Stimulated activated CD4-positive, alpha-beta T cell treated with anti-CD3 and anti-CD28 coated beads, Interleukin-15, amount 100 ng/mL, for 1 hour (primary cell): ENCODE measurements at places on chromosomes 12 and 14.

DNA sequence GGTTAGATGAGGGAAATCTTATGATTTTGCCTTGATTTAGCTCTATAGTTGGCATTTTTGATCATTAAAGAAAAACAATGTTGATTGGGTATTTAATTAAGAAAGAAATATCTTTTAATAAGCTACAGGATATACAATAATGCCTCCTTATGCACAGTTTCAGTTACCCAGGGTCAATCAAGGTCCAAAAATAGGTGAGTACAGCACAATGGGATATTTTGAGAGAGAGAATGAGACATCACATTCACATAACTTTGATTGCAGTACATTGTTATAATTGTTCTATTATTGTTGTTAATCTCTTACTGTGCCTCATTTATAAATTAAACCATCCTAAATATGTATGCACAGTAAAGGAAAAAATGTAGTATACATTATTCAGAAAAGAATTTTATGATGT is 102.2 kb downstream of the MYF5 start:
- no peak for DNase-seq

- DNase-seq: no peak
Observed at GRCh38 chr14:95961481-95961880, 77.7 kb upstream of the C14orf132 start.

DNA sequence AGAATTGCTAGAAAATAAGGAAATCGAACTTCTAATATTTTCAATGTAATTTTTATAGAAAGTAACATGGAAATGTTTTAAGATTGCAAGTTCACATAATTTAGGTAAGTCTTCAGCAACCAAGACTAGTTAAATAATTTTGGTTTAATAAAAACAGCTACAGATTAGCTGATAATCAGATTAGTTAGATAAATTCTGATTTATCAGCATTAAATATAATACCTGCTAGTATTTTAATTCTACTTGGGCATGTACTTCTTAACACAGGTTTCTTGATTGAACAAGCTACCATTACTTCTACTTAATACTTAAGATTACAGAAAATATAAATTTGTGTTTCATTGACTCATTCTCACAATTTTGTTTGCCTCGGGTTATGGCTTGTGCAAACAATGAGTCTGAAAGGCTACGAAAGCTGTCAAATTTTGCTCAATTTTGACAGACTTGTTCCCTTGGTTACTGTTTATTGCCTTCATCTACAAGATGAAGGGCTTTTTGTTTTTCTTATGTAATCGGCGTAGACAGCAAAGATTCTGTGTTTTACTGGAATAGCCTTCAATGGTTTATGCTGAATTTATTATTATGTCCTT is 116.1 kb upstream of the NUDT4 start:
- DNase-seq: no peak

DNA sequence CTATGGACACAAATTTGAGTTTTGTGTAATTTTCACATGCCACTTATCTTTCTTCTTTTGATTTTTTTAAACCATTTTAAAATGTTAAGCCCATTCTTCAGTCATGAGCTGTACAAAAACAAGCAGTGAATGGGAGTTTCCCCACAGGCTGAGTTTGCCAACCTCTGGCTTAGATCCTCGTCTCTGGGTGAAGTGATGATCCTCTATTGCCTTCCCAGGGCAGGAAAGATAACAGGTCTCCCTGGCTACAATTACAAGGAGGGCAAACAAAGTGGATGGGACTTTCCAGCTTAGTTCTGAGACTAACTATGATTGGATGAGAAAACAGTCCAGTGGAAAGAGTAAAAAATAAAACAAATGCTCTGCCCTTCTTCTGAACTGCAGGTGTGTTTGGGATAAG is 203.7 kb downstream of the SPTSSA start:
- DNase-seq: no peak

- DNase-seq: no peak
Observed at GRCh38 chr12:690466-690865, 27.2 kb upstream of the NINJ2 start.

GRCh38 chr14:96705422-96706092 is 91.6 kb upstream of the VRK1 start:
- DNase-seq: no peak

- no peak for DNase-seq
Observed at GRCh38 chr12:66309606-66310005, 7.3 kb downstream of the HELB start.

DNA sequence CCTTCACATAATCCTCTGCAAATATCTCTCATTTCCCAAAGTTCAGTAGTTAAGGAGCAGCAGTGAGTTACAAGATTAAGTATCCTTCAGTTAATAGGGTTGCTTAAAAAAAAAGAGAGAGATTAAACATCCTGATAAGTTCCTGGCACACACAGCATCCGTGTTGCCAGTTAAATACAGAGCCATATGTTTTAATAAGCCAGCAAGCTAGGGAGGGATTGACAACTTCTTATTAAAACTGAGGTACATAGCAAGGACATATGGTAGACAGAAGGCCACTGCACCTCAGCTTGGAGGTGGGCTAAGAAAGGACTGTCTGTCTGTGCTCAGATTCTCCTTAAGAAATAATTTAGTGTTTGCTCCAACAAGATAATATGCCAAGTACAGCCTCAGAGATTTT is 9.6 kb upstream of the TMEM30B start:
- no peak for DNase-seq

- DNase-seq: no peak
Observed at GRCh38 chr14:38915125-38915524, 187.9 kb downstream of the SEC23A start.

- DNase-seq: no peak
Observed at GRCh38 chr12:123468786-123469185, 10.8 kb downstream of the SNRNP35 start.

DNA sequence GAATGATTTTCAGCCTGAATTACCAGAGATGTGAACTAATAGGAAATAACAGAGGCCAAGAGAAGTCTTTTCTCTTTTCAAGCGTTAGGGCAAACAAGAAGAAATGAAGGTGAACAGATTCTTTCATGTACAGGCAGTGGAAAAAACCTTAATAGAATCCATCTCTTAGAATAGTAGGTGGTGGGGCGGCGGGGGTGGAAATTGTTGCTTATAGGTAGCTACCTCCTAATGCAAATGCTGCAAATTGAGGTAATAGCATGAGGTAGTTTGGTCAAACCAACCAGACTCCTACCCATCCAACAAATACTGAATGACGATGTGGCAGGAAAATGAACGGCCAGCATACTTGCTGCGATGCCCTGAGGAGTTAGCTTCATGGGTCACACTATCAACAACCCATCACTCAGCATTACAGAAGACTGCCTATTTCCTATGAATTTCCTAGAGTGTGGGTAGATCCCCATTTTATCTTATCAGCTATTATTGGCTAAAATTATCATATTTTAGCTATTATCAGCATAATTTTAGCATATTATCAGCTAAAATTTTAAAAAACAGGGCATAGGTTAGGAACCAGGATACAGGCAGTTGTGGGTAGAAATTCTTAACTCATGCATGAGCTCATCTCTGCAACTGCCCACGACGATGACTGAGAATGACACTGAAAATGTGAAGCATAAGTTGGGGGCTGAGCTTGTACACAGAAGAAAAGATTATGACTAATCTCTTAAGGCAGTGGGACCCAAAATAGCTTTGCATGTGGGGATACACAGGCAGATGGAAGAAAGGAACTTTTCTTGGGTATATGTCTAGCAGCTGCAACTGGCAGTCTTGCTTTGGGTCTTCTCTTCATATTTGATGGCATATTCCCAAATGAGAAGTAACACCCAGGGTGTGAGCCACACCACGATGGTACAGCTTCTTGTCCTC is 68.7 kb downstream of the NIN start:
- DNase-seq: no peak

DNA sequence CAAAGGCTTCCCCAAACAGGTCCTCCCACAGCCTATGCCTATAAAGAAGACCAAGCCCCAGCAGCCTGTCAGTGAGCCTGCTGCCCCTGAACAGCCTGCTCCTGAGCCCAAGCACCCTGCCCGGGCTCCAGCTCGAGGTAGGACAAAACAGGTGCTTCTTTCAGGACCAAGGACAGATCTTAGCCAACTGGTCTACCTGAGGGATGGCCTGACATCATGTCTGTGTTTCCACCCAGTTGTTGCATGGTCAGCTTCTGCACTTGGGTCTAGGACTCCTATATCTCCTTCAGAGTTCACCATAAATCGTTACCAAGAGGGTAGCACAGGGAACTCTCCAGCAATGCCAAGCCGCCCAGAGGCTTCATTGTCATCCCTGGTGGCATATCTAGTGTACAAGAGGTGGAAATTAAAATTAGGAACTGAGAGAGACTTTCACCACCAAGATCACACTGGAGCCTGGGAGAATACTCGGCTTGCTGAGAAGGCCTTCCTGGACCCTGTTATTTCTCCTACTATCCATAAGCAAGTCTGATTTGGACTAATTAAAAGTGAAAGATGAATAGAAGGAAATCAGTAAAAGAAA is 38.2 kb upstream of the OAS1 start:
- DNase-seq: no peak

DNA sequence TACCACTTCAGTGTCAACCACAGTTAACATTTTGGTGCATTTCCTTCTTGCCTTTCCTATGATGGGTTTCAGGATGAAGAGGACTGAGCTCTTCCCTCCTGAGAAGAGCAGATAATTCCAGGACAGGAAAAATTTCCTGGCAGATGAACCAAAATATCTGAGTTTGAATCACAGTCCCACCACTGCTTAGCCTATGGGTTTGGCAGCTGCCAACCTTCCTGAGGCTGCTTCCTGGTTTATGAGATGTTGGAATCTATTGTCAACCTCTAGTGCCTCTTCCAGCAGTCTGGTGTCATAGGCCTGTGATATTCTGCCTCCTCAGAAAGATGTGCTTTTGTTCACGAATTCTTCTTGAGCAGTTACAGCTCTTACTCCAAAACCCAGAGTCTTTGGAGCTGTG is 197.4 kb upstream of the FRMD6 start:
- DNase-seq: no peak

DNA sequence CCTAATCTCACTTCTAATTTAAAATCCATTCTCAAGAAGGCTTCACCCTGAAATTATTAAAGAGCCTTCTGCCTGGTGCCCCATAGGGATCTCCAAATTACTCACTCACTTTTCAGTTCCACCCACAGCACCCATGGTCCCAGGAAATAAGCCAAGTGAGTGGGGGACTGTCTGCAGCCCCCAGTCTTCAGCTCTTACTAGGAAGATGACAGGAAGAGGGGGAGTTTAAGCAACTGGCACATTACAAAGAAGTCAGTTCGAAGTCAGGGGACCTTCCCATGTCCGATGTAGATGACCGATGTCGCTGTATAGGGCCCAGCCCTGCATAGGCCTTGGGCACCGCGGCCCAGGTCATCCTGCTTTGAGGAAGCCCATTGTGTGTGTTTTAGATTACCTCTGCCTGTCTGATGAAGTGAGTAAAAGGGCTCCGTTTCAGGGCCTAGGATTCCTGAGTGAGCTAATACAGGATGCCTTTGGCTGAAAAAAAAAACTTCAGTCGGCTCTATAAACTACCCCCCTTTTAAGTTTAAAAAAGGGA is 1.9 kb downstream of the ACTN1 start:
- no peak for DNase-seq

DNA sequence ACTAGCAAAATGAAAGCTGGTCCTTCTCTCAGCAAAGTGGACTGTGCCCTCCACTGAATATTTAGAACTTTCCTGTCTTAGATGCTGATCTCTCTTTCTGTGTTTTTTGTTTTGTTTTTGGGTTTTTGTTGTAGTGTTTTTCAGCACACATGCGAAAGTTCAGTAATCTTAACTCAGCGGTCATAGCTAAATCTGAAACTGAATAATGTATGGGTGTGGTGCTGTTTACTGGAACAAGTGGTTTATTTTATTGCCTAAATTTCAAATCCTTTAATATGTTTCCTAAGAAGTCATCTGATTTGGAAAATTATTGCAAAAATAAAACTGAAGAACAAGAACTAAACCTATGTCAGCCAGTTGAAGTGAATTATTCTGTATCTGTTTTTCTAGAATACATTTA is 116.0 kb upstream of the LRIG3 start:
- no peak for DNase-seq

DNA sequence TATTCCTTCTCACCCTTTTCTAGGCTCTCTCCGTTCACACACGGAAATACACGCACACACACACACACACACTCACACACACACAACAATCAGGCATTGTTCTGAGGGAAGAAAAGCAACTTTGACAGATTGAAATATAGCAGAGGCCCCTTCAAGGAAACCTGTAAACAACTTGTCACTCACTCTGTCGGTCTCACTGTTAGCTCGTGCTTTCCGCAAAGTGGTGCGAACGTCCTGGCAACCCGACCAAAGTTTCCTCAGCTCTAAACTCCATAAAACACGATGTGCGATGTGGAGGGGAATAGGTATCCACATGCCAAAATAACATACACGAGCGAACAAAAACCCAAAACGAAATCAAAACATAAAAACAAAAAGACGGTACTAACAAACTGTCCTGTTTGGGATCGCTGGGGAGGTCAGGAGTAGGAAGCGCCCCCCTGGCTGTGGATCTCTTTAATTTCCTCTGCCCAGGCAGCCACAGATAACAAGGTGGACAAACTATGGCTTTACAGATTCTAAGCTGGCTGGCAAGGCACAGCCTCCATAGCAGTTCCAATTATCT is 822 bp upstream of the SOX5 start:
- no peak for DNase-seq

DNA sequence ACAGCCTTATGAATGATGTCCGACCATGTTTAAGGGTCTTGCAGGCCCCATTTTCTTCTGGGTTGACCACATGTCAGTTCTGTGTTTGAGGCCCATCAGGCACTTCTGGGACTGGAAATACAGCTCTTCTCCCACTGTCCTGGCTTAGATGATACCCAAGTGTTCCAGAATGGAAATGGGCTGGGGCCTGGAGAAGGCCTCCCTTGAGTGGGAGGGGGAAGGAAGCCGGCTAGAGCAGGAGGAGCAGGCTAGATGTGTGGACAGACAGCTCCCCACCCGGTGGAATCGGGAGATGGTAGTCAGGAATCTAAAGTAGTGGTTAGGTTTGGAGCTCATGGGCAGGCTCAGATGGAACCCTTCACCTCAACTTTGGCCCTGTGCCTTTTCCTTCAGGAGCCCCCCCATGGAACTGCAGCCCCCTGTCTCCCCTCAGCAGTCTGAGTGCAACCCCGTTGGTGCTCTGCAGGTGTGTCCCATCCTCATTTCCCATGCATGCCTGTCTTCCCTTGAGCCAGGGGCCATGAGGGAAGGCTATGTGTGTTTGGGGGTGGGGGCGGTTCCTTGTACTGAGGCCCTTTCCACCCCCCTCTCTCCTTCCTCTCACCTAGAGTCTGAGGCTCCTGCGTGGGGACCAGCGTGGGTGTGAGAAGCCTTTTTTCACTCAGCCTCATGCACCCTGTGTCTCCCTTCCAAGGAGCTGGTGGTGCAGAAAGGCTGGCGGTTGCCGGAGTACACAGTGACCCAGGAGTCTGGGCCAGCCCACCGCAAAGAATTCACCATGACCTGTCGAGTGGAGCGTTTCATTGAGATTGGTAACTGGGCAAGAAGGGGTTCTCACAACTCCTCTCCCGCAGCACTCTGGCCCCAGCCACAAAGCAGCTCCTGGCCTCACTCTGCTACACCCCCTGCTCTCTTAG is 3.0 kb downstream of the NPFF start:
- DNase-seq: no peak
